ENCODE measurements at places on chromosomes 4 and X. TPM values are rescaled to one million over a fixed set of nuclear protein-coding genes. Genes with fewer than 3 reads are reported as not detected.

NDST3 gene
- not detected for total RNA-seq

RASSF6 gene
- total RNA-seq, result 50.4 TPM

N4BP2 gene
- total RNA-seq, result 3.1 TPM

TGIF2LX gene
- not detected for total RNA-seq

AFF2 gene
- not detected for total RNA-seq

SHROOM2 gene
- total RNA-seq, result 8.5 TPM

MTMR8 gene
- 1.3 TPM for total RNA-seq

FAM184B gene
- not detected for total RNA-seq

GPR82 gene
- total RNA-seq, result not detected

TLR7 gene
- total RNA-seq, result not detected

TBX22 gene
- not detected for total RNA-seq

VCX gene
- total RNA-seq, result not detected

KCNIP4 gene
- 1.8 TPM for total RNA-seq

DTHD1 gene
- not detected for total RNA-seq

GUCY1A1 gene
- total RNA-seq, result 13.9 TPM

PAGE4 gene
- total RNA-seq, result not detected

OTC gene
- not detected for total RNA-seq

FRG1 gene
- 39.7 TPM for total RNA-seq

TRPC5OS gene
- not detected for total RNA-seq

SSX4 gene
- total RNA-seq, result not detected

PDE6B gene
- total RNA-seq, result not detected

TACR3 gene
- 0.18 TPM for total RNA-seq

ARSH gene
- total RNA-seq, result not detected

RHOXF2 gene
- not detected for total RNA-seq

SULT1E1 gene
- total RNA-seq, result not detected

CSN1S1 gene
- not detected for total RNA-seq

Measured in stomach (tissue), 19 donors.